Ascending aorta (tissue), 2 donors: ENCODE measurements at places on chromosomes 3 and 15.

DNA sequence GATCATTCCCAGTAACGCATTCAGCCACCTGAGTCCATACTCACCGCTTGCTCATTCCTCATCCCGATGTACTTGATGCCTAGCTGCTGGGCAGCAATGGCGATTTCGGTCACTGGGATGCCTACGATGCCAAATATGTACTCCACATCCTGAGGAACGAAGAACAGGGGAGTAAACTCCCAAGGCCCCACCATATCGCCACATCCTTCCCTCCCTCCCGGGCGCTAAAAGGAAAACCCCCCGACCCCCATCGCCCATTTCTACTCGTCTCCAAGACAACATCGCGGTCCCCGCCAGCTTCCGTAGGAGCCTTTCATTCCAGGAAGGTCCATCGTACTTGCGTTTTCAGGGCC is 347 bp downstream of the HACL1 start:
- DNase-seq, result no peak

GRCh38 chr3:19994796-19995195 is 17.3 kb downstream of the PP2D1 start:
- DNase-seq, result no peak

- DNase-seq, result no peak
Measured at GRCh38 chr3:66527246-66527645, 26.4 kb upstream of the LRIG1 start.

- no peak for DNase-seq
Measured at GRCh38 chr15:44584162-44584749, 47.3 kb downstream of the EIF3J start.

DNA sequence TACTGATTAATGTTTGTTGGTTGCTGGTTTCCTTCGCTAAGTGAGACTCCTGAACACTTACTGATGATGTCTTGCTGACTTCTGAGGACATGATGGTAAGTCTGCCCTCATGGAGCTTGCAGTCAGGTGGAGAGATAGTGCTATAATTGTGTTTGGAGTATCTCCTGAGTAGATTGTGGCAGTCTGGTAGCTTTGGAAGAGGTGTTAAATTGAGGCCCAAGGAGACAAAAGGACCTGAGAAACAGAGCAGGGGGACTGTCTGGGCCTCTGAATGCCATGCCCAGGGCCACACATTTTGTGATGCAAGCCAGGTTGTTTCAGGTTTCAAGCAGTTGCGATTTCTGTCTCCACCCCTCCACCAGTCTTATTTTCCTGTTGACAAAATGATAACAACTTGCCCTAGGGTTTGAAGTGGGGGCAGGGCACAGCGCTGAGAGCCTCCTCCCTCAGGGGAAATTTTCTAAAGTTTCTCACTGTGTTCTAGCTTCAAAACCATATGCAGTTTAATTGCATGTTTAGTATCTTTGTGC is 16.7 kb downstream of the SMAD3 start:
- no peak for DNase-seq

GRCh38 chr15:98304371-98304770 is 343.9 kb downstream of the ARRDC4 start:
- DNase-seq, result no peak

- no peak for DNase-seq
Measured at GRCh38 chr3:119894195-119894594, 112.3 kb downstream of the NR1I2 start.

DNA sequence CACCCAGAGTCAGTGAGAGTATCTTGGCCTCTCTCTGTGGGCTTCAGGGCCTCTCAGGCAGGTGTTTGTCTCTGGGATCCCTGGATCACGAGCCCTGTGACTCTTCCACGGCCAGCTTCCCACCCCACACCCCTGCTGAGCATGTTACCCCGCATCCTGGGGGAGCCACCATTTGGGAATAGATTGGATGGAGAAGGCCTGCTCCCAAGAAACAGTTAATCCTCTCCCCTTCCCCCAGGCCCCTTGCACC is 15.5 kb upstream of the SRP14 start:
- DNase-seq, result no peak

- DNase-seq, result no peak
Measured at GRCh38 chr3:47491777-47492176, 16.0 kb upstream of the SCAP start.

- no peak for DNase-seq
Measured at GRCh38 chr3:4814305-4814903, 164.8 kb upstream of the BHLHE40 start.

DNA sequence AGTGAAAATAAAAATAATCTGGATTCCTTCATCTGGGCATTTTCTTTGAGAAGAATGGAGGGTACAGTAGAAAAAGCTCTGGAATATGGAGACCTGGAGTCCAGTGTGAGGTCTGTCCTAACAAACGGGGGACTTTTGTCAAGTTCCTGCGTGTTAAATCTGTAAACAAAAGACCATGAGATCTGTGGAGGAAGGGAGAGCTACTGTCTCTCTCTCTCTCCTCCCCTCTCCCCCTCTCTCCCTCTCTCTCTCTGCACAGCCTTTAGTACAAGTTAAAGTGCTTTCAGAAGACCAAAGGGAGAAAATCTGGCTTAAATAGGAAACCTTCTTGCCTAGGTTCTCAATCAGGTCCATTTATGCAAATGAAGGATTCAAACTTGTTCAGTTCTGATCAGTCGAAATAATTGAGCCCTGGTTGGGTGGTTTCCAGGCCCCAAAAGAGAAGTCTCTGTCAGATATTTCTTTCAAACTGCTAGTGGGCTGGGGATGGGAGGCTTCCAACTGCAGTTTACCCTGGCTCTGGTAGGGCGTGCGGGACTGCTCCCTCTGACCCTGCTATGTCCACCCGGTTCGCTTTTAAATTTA is 103.7 kb downstream of the SV2B start:
- DNase-seq, result no peak

- DNase-seq, result peak; percentile 44
Measured at GRCh38 chr15:101244036-101244781, 7.6 kb downstream of the CHSY1 start.

DNA sequence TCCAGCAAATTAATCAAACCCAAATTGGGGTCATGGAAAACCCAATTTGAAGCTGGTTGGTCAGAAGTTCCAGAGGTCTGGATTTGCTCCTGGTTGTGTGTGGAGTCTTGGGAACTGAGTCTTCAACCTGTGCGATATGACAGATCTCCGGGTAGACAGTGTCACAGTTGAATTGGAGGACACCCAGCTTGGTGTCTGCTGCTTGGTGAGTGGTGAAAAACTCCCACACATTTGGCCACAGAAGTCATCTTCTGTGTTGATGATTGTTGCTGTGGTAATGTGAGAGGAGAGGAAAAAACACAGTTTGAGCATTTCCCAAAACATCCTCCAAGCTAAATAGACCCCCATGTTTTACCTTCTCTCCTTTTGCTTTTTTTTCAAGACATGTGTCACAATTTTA is 218.1 kb downstream of the TP63 start:
- no peak for DNase-seq

- no peak for DNase-seq
Measured at GRCh38 chr15:46997501-46997900, 719.8 kb upstream of the SEMA6D start.

- DNase-seq, result no peak
Measured at GRCh38 chr3:139679220-139679775, 1.5 kb upstream of the NMNAT3 start.

DNA sequence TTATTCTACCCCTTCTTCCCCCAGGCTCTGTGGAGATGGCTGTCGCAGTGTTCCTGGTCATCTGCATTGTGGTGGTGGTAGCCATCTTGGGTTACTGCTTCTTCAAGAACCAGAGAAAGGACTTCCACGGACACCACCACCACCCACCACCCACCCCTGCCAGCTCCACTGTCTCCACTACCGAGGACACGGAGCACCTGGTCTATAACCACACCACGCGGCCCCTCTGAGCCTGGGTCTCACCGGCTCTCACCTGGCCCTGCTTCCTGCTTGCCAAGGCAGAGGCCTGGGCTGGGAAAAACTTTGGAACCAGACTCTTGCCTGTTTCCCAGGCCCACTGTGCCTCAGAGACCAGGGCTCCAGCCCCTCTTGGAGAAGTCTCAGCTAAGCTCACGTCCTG is 12.9 kb downstream of the SPINT1 start:
- DNase-seq, result no peak

- no peak for DNase-seq
Measured at GRCh38 chr15:100832149-100832942, 47.3 kb upstream of the ALDH1A3 start.

GRCh38 chr3:123523023-123523412 is 61.8 kb downstream of the HACD2 start:
- no peak for DNase-seq

GRCh38 chr15:74233851-74234597 is 2.1 kb upstream of the CCDC33 start:
- no peak for DNase-seq

DNA sequence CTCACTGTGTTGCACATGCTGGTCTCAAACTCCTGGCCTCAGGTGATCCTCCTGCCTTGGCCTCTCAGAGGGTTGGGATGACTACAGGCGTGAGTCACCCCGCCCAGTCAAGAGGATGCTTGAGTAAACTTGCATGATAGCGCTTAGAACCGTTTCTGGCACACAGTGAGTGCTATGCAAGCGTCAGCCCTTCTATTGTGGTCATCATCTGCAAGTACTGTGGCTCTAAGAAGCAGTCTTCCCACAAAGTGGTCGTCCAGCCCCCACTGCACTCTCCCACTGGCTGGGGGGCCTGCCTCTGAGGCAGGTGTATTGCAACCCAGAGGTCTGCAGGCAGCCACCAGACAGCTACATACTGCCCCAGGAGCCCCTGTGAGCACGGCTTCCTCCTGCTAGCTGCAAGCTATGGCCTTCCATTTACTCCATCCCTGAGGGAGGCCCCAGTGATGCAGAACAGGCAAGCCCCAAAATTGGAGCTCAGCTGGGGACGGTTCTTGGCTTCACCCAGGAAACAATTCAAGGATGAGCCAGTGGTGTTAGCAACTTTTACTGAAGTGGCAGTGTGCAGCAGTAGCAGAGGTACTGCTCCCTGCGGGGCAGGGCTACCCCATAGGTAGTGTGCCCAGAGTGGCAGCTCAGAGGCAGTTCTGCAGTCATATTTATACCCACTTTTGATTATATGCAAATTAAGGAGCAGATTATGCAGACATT is 95.4 kb downstream of the LSM3 start:
- no peak for DNase-seq

GRCh38 chr3:24523988-24524727 is 29.5 kb upstream of the THRB start:
- no peak for DNase-seq

GRCh38 chr3:2343031-2343682 is 244.5 kb downstream of the CNTN4 start:
- DNase-seq, result no peak

GRCh38 chr3:152102410-152102809 is 166.3 kb upstream of the MBNL1 start:
- no peak for DNase-seq

DNA sequence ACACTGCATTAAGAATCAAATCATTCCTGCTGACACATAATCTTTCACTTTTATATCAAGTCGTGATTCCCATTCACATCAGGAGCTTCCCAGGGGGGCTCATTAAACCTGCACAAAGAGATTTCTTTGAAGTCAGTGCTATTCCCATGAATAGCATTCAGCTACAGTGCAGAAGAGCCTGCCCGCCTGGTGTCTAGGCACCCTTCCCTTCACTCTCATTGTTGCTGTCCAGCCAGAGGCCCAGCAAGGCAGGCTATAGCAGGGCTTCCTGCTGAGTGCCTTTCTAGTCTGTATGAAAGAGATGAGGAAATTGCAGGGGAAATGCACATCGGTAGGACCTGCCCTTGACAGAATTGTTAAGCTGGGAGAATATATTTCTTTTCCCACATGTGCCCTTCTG is 4.5 kb upstream of the GJD2 start:
- no peak for DNase-seq

DNA sequence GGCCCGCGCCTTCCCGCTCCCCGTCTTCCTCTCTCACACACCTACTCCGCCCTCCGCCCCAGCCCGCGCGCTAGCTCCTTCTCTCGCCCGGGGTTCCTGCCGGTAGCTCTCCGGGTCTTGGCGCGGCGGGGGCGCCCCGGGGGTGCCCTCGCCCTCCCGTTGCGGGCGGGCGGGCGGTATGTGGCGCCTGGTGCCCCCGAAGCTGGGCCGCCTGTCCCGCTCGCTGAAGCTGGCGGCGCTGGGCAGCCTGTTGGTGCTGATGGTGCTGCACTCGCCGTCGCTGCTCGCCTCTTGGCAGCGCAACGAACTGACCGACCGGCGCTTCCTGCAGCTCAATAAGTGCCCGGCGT is 507 bp downstream of the DIPK2A start:
- no peak for DNase-seq

- no peak for DNase-seq
Measured at GRCh38 chr3:27471923-27472550, 12.1 kb downstream of the SLC4A7 start.

GRCh38 chr3:55818485-55818884 is 331.4 kb upstream of the WNT5A start:
- DNase-seq, result no peak

- DNase-seq, result no peak
Measured at GRCh38 chr3:130661140-130661891, 85.3 kb downstream of the PIK3R4 start.

DNA sequence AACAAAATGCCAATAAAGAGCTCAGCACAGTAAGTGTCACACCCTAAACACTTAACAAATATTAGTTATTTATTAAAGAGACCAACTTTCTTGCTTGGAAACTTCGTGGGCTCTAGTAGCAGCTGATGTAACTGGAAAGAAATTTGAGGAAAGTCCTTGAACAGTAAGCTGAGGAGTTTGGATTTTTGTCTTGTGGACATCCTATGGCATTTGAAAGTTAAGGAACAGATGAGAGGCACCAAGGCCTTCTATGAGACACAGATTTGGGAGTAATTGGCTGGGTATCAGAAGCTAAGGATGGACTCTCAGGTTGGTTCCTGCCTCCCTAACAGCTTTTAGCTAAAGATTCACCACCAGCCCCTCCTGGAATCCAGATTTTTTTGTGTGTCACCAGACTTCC is 59.7 kb upstream of the FILIP1L start:
- DNase-seq, result no peak

- DNase-seq, result no peak
Measured at GRCh38 chr15:73323956-73324355, 44.8 kb downstream of the HCN4 start.

DNA sequence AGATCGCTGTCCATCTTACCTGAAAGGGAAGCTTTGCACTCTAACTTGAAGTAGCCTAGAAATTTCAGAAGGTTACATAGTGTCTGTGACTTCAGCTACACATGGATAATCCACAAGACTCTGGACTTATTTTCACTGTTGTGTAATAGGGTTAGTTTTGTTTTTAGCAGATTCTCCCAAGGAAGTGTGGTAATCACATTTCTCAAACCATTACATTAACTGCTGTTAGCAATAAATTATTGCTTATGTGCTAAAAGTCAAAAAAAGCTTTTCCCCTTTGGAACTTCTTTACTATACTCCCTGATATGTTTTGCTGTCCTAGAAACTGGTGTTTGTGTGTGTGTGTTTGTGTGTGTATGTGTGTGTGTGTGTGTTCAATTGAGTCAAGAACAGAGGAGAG is 351.8 kb upstream of the TPRG1 start:
- no peak for DNase-seq

GRCh38 chr15:69159805-69160140 is 662 bp upstream of the GLCE start:
- no peak for DNase-seq

DNA sequence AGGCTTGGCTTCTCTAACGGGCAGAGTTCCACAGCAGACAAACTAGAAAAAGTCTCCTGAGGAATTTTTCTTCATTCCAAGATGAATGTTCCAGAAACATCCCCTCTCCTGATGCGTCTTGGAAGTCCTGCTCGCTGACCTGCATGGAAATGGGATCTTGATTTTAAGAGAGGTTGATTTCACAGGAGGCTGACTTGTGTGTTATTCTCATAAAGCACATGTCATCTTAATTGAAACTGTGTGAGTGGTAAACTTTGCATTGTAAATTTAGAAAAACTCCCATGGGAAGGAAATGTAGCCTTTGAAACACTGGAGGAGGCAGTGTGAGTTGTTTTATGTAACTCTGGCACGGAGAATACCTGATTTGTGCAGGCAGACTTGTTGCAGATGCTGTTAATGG is 337.8 kb upstream of the NR2E3 start:
- DNase-seq, result no peak
